NCI-H69 (cell line): ENCODE measurements at places on chromosomes 13 and 19.
A peak's percentile ranks its signal among the peaks of the same experiment; 100 is the strongest.

GRCh38 chr19:33279430-33280350, 22.6 kb downstream of the CEBPA start:
- DNase-seq = no peak

DNA sequence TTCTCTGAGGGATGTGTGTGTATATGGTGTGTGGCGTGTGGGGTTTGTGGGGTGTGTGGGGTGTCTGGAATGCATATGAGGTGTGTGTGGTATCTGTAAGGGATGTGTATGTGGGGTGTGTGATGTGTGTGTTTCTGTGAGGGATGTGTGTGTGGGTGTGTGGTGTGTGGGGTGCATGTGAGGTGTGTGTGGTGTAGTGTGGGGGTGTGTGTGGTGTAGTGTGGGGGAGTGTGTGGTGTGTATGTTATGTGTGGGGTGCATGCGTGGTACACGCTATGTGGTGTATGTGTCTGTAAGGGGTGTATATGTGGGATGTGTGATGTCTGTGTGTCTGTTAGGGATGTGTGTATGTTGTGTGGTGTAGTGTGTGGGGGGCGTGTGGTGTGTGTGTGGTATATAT, 300.0 kb downstream of the FGF9 start:
- no peak for DNase-seq

DNA sequence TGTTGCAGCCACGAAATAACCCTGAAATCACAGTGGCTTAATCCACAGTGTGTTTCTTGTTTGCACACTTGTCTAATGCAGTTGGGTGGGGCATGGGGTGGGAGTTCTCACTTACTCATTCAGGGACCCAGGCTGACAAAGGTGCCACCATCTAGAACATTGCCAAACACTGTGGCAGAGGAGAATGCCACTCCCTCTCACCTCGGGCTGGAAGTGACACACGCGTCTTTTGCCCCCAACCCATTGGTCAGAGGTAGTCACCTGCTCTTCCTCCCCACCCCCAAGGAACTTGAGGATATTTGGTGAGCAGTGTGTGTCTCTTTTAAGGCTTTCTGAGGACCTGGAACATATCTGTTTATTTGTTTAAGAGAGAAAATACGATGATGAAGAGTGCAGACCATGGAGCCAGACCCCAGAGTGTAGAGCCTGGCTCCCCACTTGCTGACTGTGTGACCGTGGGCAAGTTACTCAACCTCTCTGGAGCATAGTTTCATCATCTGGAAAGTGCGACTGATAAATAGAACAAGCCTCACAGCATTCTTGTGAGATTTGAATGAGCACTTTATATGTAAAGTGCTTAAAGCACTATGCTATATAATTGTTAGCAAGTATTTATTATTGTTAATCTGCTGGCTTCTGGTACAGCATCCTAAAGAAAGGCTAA, 17.4 kb downstream of the GPR183 start:
- no peak for DNase-seq

- no peak for DNase-seq
These were observed 89.6 kb downstream of the LMO7 start for GRCh38 chr13:75725736-75726135.

GRCh38 chr13:51222686-51223559, 725 bp downstream of the FAM124A start:
- DNase-seq = peak; percentile 45

GRCh38 chr19:5250127-5250659, 90.4 kb downstream of the PTPRS start:
- DNase-seq = no peak

DNA sequence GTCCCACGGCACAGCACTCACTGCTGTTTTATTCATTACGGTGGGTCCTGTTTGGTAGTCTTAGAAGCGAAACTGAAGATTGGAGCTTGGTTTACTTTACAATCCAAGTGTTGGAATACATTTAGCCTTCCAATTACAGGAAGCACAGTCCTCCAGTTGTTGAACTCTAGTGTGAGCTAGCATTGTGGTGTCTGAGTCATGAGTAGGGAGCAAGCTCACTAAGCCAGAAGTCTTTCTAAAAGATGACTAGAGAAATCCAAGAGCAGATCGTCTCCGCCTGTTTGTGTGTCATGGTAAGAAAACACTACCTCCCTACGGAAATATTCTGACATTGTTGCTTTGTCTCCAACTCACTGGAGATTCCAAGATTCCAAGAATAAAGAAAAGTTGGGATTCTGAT, 10.1 kb upstream of the SHISA2 start:
- DNase-seq = no peak
